ENCODE measurements at places on chromosomes 13 and 19. TPM values are rescaled to one million over a fixed set of nuclear protein-coding genes. Genes with fewer than 3 reads are reported as not detected.

The TSPAN16 gene
- total RNA-seq = not detected

The C5AR2 gene
- total RNA-seq = 0.53 TPM

The CYP4F8 gene
- not detected for total RNA-seq

The NLRP7 gene
- 0.13 TPM for total RNA-seq

The ZNF560 gene
- total RNA-seq = 0.38 TPM

The GJB6 gene
- total RNA-seq = 32.6 TPM

The CHST8 gene
- 0.13 TPM for total RNA-seq

DNA sequence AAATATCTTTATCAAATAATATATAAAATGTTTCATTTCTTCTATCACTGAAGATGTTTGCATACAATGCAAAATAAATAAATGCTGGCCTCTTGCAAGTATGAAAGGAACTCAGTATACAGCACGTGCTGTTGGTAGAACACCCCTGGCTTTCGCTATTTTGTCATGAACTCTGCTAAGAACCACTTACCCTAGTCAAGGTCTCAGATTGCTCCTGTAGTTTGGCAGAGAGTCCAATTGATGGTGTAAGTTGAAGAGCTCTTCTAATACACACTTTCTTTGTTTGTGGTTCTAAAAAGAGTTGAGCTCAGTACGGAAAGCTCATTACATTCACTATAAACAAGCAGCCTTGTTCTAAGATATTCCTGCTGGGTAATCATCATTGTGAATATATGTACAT lies 1258.9 kb downstream of the EFNB2 start:
- no peak for DNase-seq

GRCh38 chr13:98678741-98679140 lies 73.7 kb downstream of the SLC15A1 start:
- no peak for DNase-seq

GRCh38 chr19:18141031-18141430 lies 11.9 kb upstream of the PIK3R2 start:
- DNase-seq = no peak

- no peak for DNase-seq
Measured at GRCh38 chr19:42279155-42279901, 10.3 kb downstream of the CIC start.

DNA sequence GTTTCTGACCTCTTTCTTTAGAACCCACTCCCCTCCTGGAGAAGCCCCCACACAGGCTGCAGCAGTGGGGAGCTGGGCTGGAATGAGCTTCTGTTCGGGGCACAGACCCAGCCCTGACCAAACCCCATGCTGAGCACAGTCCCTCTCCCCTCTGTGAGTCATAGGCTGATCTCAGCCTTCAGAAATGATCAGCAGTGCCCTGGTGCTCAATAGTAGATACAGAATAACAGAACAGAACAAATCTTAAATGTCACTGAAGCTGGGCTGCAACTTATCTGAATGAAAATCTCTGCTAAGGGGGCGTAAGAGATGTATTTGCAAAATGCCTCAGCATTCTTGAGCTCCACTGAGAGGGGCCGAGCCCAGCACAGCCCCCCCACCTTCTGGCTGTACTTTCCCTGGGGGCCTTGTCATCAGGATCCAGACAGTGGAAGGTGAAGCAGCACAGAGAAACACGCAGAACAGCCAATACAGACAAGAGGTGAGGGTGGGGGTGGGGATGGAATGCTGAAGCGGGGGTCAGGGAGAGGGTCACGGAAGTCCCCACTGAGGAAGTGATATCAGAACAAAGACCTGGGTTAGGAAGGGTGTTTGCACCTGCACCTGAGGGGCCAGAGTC lies 9.9 kb downstream of the ZNF665 start:
- DNase-seq = no peak

DNA sequence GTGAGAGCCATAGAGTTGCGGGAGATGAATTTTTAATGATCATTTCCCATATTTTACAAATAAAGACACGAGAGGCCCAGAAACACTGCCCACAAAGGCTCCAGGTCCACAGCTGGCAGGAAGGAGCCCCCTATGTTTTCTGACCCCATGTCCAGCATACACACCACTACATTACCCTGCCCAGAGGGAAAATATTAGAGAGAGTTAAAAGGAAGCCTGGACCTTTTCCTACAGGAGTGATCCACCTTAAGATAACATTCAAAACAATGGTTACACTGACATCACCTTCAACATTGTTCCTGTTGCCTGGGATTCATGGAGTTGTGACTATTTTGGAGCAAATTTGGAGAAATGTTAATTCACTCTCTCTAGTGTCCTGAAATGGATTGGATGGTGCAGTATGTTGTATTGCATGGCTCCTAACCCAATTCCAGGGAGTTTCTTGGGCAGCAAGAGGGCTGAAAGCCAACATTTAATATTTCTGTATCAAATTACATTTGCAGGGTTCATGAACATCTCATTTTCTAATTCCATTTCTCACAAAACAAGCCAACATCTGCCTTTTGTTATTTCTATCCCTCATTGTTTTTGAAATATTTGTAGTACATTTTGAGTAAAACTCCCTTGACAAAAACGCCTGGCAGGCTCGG lies 172.5 kb downstream of the DLEU7 start:
- DNase-seq = no peak

DNA sequence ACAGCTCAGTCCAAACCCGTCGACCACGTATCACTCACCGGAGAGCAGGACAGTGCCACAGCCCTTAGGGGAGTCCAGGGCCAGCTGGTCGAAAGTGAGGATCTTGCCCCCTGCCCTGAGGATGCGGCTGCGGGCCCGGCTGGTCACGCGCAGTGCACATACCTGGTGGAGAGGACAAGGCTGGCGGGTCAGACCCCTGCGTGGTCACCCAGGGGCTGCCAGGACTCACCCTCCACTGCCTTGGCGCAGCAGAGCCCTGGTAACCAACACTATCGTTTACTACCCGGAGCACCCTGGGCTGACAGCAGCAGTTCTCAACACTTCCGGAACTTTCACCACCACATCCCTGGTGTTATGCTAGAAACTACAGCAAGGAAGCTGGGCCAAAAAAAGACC lies 1.2 kb upstream of the FAM83E start:
- DNase-seq = no peak

- DNase-seq = no peak
Measured at GRCh38 chr13:52461265-52461664, 6.0 kb downstream of the CKAP2 start.

DNA sequence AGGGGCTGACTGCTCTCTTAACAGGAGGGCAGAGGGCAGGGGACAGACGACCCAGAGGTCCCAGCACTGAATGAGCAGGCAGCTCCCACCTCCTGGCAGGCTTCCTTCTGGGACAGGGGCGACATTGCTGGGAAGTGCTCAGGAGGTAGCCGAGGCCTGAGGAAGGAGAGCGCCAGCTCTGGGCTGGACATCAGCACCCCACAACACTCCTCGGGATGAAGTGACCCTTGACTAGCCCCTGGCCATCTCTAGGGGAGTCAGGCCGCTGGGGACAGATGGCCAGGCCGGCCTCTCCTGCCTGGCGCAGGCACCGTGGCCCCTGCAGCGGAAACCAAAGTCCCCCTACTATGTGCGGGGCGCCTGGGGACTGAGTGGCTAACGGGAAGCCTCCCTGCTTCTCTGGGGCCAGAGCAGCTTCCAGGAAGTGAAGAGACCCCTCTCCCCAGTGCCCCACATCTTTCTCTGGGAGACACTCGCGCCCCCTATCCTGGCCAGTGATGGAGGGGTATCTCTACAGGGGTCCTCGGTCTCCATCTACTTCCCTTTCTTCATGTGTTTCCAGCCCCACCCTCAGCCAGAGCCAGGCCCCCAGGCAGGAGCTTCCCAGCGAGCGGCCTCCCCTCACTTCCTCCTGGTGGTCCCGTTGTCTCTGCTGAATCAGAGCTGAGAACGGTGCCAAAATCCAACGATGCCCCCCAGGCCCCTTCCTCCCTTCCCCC lies 10.1 kb downstream of the PRR36 start:
- DNase-seq = no peak

- no peak for DNase-seq
Measured at GRCh38 chr13:27972478-27972820, 3.3 kb upstream of the CDX2 start.

DNA sequence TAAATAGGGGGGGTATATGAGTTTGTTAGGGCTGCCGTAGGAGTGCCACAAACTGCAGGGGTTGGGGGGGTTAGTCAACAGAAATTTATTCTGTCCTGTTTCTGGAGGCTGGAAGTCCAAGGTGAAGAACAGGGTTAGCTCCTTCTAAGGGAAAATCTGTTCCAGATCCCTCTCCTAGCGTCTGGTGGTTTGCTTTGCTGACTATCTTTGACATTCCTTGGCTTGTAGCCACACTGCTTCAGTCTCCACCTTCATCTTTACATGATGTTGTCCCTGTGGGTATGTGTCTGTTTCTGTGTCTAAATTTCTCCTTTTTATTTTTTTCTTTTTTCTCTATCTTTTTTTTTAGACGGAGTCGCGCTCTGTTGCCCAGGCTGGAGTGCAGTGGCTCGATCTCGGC lies 8.1 kb upstream of the ICAM1 start:
- DNase-seq = no peak
